C1 segment of cervical spinal cord (tissue), 14 donors: ENCODE measurements at places on chromosomes 11 and 22.
A peak's percentile ranks its signal among the peaks of the same experiment; 100 is the strongest.

GRCh38 chr11:1447845-1448825, 38.4 kb downstream of the MOB2 start:
- peak; percentile 19 for DNase-seq

DNA sequence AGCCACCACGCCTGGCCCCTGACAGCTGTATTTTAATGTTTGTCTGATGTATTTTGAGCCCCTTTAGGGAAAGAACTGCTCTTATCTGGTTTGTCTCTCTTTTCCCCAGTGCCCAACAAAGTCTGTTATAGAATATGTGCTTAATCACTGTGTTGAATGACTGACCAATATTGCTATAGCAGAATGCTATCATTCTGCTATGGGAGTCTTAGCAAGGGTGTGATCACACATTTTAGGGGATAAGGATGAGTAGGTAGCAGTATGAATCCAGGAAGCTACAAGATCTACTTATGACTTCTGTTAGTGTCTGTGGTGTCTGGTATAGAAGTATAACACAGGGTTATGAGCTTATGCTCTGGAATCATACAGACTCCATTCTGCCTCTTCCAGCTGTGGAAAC, 117.5 kb upstream of the RRM1 start:
- no peak for DNase-seq

GRCh38 chr11:125070699-125071254, 7.7 kb downstream of the SLC37A2 start:
- DNase-seq: peak; percentile 66

DNA sequence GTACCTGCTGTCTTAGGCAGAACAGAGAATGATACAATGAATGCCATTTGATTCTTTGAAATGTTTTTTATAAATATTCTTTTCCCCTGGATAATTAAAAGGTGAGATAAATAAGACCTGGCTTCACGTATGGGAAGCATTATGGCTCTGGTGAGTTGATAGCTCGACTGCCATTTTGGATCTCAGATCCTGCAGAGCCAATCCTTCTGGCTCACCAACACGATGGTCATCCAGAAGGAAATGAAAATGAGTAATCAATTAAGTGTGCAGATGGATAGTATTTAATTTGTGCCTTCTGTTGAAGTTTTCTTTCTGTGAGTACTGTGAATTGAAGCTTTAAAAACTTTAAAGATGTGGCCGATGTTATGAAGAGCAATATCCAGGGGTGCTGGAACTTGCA, 2.7 kb downstream of the TNRC6B start:
- DNase-seq: no peak
